Upper lobe of left lung (tissue), 6 donors: ENCODE measurements at places on chromosomes 3 and 15.
A peak's percentile ranks its signal among the peaks of the same experiment; 100 is the strongest.

DNA sequence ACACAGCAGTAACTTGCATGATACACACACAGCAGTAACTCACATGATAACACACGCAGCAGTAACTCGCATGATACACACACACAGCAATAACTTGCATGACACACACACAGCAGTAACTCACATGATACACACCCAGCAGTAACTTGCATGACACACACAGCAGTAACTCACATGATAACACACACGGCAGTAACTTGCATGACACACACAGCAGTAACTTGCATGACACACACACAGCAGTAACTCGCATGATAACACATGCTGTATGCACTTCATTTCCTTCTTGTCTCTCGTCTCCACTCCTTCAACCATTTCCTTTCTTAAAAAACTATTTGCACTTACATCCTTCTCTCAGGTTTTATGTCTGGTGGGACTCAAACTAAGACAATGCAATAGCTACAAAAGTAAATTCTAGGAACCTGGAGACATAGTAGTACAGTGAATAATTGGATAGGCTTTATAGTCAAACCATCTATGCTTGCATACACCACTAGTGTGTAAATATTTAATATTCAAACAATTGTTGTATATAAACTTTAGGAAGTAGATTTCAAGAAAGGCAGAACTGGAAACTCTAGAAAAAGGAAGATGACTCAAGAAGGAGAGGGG is 130.8 kb downstream of the UACA start:
- no peak overlapping the region for H3K4me3 ChIP-seq
- H3K36me3 ChIP-seq = no peaks in the 10 kb centered on the region
- no peaks in the 10 kb centered on the region for H3K4me1 ChIP-seq
- no peaks in the 10 kb centered on the region for H3K27me3 ChIP-seq
- DNase-seq = no peak

- no peaks in the 10 kb centered on the region for H3K36me3 ChIP-seq
- no peak overlapping the region for H3K4me3 ChIP-seq
- DNase-seq = no peak
Observed at GRCh38 chr3:188361888-188362287, 207.9 kb downstream of the LPP start.

GRCh38 chr15:41585127-41586047 is 26.4 kb downstream of the TYRO3 start:
- H3K4me3 ChIP-seq = peak overlapping the region; percentile 43
- peak; percentile 44 for DNase-seq
- H3K27me3 ChIP-seq = no peaks in the 10 kb centered on the region
- no peaks in the 10 kb centered on the region for H3K36me3 ChIP-seq
- peak overlapping the region; percentile 79 for H3K27ac ChIP-seq
- peaks cover 12% of the 10 kb centered on the region for H3K4me1 ChIP-seq

DNA sequence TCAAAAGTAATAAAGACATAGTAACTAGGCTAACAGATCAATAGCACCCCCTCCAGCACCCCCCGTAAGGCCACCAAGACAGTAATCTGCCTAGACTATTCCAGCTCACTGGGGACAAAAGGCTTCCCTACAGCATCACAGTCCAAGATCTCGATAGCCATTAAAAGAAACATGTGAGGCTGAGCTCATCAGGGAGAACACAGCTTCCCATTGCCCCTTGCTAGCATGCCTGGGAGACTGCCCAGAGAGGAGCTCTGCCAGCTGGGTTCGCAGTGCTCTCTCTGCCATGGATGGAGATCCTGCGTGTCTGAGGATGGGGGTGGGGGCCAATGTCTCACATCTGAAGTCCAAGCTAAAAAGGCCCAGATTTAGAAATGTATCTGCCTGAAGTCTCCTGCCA is 17.8 kb downstream of the LRIG1 start:
- H3K4me3 ChIP-seq = no peak overlapping the region
- DNase-seq = no peak
- H3K36me3 ChIP-seq = no peaks in the 10 kb centered on the region
- H3K27ac ChIP-seq = peak overlapping the region; percentile 22

DNA sequence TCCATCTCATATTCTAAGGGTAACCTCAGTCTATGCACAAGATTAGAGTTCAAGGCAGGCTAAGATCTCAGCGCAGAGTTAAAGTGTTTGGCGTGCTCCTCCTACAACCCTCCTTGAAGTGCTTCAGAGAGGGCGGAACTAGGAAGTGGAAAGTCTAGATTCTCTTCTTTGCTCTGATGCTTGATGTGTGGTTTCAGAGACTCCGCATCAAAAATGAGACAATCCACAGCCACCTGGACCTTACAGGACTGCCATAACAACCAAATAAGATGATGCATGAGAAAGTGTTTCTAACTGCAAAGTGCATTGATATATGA is 161.3 kb upstream of the ATP11B start:
- H3K4me3 ChIP-seq = no peak overlapping the region
- no peaks in the 10 kb centered on the region for H3K27me3 ChIP-seq
- no peak for DNase-seq
- no peaks in the 10 kb centered on the region for H3K4me1 ChIP-seq
- H3K36me3 ChIP-seq = no peaks in the 10 kb centered on the region

DNA sequence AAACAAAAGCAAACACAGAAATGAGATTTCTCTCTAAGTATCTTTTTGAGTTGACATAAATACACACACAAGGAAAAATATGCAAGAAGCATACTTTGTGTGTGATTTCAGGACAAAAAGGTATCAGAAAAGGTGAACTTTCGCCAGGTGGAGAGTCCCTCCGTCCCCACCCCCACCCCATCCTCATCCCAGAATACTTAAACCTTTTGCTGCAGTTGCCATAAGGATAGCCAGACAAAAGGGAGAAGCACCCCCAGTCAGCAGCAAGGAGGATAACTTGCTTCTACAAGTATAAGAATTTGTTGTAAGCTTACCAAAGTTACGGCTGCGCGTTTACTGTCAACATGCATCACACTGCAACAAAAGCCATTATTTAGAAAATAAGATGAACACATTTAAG is 10.3 kb downstream of the FOXP1 start:
- H3K36me3 ChIP-seq = peaks cover 4% of the 10 kb centered on the region
- H3K4me1 ChIP-seq = peaks cover 20% of the 10 kb centered on the region
- DNase-seq = no peak
- no peak overlapping the region for H3K4me3 ChIP-seq
- H3K27ac ChIP-seq = no peak overlapping the region

- DNase-seq = no peak
- no peaks in the 10 kb centered on the region for H3K27me3 ChIP-seq
- H3K4me1 ChIP-seq = no peaks in the 10 kb centered on the region
- H3K4me3 ChIP-seq = no peak overlapping the region
- H3K36me3 ChIP-seq = no peaks in the 10 kb centered on the region
Observed at GRCh38 chr15:93820566-93820965, 410.8 kb upstream of the MCTP2 start.

GRCh38 chr3:111870620-111871019 is 11.6 kb downstream of the PHLDB2 start:
- H3K4me1 ChIP-seq = peaks cover 9% of the 10 kb centered on the region
- no peaks in the 10 kb centered on the region for H3K27me3 ChIP-seq
- H3K27ac ChIP-seq = no peak overlapping the region
- H3K4me3 ChIP-seq = no peak overlapping the region
- H3K36me3 ChIP-seq = no peaks in the 10 kb centered on the region

DNA sequence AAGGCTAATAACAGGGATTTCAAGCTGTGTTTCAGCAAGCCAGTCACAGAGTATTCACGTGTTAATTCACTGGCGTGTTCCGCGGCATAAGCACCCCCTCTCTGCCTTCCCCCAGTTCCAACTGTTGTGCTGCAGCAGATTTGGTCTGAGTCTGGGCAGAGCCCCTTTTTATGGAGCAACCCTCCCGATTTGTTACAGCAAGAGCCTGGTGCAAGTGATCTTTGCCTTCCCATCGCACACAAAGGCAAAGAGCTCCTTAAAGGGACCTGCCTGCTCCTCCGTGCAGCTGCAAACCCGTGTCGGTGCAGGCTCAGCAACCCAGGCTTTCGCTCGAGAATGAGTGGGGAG is 170.5 kb downstream of the KCNAB1 start:
- peaks cover 8% of the 10 kb centered on the region for H3K27me3 ChIP-seq
- H3K4me3 ChIP-seq = no peak overlapping the region
- H3K36me3 ChIP-seq = no peaks in the 10 kb centered on the region
- no peak overlapping the region for H3K27ac ChIP-seq
- H3K4me1 ChIP-seq = peaks cover 15% of the 10 kb centered on the region
- no peak for DNase-seq

- H3K4me3 ChIP-seq = no peak overlapping the region
- no peaks in the 10 kb centered on the region for H3K4me1 ChIP-seq
- H3K27me3 ChIP-seq = no peaks in the 10 kb centered on the region
- H3K36me3 ChIP-seq = no peaks in the 10 kb centered on the region
Observed at GRCh38 chr3:146390957-146391356, 78.4 kb downstream of the PLSCR2 start.

- H3K4me3 ChIP-seq = no peak overlapping the region
- no peak for DNase-seq
- no peaks in the 10 kb centered on the region for H3K4me1 ChIP-seq
- H3K27me3 ChIP-seq = no peaks in the 10 kb centered on the region
Observed at GRCh38 chr3:105996781-105997180, 128.0 kb upstream of the CBLB start.
